Neural cell (in vitro differentiated cells): ENCODE measurements at places on chromosomes 4 and X. TPM values are rescaled to one million over a fixed set of nuclear protein-coding genes. Genes with fewer than 3 reads are reported as not detected.

SLC38A5 gene
- 0.48 and 3.3 TPM in 2 replicates for polyA plus RNA-seq

HS3ST1 gene
- 0.10 and 0.35 TPM in 2 replicates for polyA plus RNA-seq

MOB1B gene
- 24.1 and 32.9 TPM in 2 replicates for polyA plus RNA-seq

MAGEA4 gene
- not detected in 2 replicates for polyA plus RNA-seq

CT45A2 gene
- not detected in 2 replicates for polyA plus RNA-seq
